ENCODE measurements at places on chromosomes 2 and 18.

- DNase-seq, result no peak
Measured at GRCh38 chr2:232521098-232521497, 910 bp downstream of the PRSS56 start.

DNA sequence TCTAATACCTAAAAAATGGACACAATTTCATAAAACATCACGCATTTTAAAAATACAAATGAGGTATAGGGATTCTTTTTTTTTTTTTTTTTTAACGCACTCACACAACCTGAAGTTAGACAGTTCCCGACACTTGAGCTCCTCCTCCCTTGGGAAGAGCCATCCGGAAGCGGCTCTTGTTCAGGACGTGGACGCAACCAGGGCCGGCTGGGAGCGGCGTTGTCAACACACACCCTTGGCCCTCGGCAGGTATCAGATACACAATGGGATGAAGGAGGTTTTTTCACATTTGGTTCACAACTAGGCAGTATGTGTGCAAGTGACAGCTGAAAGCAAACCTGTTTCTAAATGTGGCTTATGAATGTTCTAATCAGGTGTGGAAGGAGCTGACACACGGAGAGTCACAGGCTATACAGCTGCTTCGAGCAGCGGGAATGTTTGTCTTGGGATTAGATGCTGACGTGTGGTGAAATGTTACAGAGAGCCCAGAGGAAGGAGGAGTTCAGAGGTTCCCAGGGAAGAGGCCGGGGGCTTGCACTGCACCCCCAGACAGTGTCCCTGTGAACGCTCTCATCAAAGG lies 111.1 kb downstream of the PXDN start:
- DNase-seq, result no peak

DNA sequence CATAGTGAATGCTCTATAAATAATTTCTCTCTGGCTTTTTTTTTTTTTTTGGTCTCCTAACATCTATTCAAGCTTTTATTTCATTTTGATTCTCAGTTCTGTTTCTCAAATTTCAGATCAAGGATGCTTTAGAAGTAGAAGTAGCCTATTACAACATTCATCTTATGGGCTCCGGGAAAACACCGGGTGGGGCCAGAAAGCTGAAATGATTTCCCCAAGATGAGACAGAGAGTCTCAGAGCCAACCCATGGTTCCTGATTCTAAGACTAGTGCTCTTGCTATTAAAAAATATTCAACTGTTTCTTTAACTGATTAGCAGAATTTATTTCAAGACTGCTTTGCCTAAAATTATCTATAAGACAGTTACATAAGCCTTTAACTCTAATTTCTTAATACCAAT lies 147.2 kb upstream of the CCDC68 start:
- no peak for DNase-seq

- no peak for DNase-seq
Measured at GRCh38 chr2:52879561-52879960, 888.0 kb upstream of the CHAC2 start.

GRCh38 chr2:113240915-113241911 lies 37.5 kb downstream of the PAX8 start:
- no peak for DNase-seq

DNA sequence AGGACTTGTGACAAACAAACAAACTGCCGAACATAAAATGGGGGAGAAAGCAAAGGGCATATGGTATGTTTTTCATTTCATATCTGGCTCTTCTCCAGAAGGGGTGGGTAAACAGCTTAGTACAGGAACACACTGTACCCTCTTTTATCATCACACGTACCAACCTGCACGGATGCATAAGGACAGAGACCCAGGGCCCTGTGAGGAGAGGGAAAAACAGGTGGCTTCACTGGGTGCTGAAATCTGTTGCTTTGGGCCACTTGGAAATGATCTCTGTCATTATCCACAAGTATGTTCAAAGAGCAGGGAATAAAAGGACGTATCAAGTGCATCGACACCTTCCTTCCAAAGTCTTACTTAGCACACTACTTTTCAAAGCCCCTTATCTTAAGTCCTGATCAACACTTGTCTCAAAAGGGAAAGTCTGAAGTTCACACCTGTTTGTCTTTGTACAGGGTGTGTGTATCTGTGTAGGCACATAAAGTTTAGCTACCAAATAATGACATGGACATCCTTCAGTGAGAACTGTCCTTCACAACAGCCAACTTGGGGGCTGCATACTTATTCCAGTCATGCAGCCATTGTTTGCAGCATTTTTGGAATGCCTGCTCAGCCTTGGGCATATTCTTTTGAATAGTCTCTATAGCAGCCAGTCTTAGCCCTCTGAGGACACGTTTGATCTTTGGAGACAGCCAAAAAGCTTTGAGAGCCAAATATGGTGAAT lies 60.6 kb downstream of the IRS1 start:
- no peak for DNase-seq

GRCh38 chr2:231984992-231985391 lies 23.5 kb downstream of the DIS3L2 start:
- DNase-seq, result no peak

DNA sequence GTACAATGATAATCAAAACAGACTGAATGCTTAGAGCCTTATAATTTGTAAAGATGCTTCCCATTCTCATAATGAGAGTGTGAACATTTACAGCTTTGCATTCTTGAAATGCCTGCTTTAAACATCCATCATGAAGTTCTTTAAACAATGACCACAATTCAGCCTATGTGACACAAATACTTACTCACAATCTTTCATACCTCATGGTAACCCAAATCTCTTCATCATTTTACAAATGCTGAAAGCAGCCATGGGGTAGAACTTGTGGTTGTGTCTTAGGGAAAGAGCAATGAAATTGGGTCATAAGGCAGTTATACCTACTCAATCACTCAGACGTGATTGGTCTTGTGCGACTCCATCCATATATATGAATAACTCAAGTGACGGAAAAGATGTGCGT lies 140.7 kb downstream of the RND3 start:
- no peak for DNase-seq

DNA sequence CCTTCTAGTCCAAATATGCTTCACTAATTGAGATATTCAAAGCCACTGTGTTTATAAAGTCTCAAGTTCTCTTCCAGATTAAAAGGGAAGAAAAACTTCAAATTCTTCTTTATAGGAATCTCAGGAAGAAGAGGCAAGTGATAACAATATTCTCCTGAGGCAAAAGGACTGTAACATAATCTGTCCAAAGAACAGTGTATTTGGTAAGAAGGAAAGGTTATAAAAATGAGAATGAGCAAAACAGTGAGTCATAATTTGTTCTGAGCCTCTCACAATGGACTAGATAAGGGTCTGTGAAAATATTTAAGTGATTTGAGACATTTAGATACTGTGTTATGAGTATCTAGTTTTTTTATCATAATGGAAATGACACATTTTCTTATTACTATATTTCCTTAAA lies 44.3 kb downstream of the SNRPD1 start:
- DNase-seq, result no peak

GRCh38 chr2:159968279-159968900 lies 94.0 kb downstream of the PLA2R1 start:
- DNase-seq, result no peak

DNA sequence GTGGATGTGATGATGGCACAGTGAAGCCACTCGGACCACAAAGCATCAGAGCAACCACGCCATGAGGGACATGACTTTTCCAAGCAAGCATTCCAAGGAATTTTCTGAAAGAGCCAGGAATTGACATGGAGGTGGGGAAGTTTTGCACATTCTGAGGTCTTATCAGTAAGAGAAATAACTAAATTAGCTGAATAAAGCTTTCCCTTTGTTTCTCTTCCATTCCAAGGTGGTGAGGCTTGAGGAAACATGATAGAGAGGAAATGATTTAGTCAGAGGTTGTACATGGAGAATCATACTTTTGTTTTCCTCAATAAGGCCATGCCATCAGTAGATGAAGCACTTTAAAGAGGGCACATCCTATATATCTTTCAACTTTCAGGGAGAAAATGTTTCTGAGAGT lies 115.7 kb upstream of the MMADHC start:
- DNase-seq, result no peak

GRCh38 chr2:239684271-239684810 lies 283.5 kb upstream of the HDAC4 start:
- DNase-seq, result no peak

- DNase-seq, result no peak
Measured at GRCh38 chr2:40384714-40385113, 67.2 kb downstream of the SLC8A1 start.

DNA sequence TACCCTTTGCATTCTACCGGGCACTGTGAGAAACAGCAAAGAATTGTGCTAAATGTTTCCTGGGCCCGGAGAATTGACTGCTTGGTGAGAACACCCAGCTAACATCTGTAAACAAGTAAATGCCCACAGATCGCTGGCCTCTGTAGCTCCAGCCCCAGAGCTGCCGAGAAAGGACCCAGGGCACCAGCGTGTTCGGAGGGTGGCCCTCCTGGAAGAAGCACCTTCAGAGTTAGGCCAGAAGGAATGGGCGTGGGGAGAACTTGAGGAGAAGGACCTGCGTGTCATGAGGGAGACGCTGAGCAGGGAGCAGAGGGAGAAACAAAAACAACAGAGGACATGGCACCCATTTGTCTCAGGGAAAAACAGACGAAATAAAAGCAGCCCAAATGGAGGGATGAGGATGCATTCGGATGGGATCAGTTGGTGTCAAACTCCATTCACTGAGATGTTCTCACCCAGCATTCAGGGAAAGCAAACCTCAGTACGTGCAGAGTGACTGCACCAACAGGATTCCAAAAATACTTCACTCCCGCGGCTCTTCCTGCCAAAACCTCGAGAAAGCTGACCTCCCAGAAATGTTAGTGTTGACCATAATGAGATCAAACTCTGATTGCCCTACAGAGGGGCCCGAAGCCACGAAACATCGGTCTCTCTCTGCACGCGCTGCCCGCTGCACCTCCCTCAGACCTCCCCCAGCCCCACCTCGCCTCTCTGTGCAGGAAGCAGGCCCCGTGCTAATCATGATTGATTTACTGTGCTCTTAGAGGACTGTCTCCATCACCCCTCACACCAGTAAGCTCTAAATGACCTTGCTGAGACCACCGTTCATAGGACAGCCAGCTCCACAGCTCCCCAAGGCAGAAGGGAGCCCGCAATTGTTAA lies 376.3 kb upstream of the SALL3 start:
- DNase-seq, result no peak

GRCh38 chr2:156562124-156562523 lies 125.9 kb downstream of the GPD2 start:
- DNase-seq, result no peak

- no peak for DNase-seq
Measured at GRCh38 chr2:45391866-45392265, 219.2 kb downstream of the SRBD1 start.

- DNase-seq, result no peak
Measured at GRCh38 chr18:25050605-25051004, 301.4 kb downstream of the ZNF521 start.

DNA sequence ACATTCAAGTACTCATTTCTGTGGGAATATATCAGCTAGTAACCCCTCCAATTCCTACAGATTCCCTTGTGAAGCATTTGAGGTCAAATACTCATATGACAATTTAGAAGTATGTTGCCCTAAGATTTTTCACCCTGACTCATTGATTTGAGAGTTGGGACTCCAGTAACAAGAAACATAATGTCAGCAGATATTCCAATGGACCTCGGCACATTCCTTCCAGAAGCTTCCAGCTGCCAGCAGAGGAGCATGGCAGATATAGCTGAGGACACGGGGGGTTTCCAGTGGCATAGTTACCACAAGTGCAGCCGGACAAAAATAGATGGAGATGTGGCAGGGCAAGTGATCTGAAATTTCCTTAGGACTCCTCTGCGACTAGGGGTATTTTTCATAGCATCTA lies 101.9 kb upstream of the ARHGAP28 start:
- no peak for DNase-seq

DNA sequence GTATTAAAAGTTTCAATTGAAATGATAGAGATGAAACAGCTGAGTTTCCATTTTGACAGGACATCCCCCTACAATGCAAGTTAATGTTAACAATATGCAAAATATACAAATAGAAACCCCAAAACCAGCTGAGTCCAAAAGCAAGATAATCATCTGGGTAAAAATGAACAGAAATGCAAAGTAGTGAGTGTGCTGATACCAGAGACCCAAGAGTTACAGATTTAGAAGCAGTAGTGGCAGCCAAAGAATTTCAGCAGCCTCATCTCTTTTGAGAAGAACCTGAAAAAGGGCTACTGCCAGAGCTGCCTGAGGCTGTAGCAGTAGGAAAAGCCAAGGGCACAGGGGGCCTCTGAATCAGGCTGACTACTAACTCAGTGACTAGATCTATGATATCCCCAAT lies 82.6 kb downstream of the THADA start:
- no peak for DNase-seq

GRCh38 chr2:221589696-221590095 lies 17.6 kb upstream of the EPHA4 start:
- no peak for DNase-seq
